ENCODE measurements at places on chromosomes 4 and X.

DNA sequence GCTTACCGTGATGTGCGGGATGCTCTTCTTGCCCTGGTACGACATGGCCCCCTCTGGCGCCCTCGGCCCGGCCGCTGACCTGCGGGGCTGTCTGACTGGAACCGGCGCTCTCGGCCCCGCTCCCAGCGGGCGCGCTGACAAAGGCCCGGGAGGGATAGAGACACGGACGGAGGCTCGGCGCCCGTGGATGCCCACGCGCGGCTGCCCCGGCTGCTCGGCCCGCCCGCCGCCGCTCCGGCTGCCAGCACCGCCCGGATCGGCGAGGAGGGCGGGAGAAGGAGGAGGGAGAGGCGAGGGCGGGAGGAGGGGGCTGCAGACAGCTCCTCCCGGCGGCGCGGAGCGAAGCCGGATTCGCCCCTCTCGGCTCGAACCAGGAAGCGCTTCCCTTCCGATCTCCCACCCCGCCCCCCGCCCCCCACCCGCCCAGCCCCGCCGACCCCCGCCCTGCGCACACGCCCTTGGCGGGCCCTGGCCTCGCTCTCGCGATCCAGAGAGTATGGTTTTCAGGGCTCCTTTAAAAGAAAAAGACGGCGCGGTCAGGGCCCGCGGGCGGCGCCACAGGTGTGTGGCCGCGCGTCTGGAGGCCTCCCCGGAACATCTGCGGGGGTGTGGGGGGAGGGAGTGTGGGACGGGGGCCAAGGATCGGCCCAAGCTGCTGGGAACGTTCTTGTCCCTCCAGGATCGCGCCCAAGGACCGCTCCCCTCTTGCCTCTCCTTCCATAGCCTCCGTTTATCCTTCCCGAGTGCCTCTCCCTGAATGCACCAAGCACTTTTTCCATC is 4.5 kb downstream of the CRMP1 start:
- DNase-seq: no peak
- H3K4me3 ChIP-seq: peak overlapping the region; percentile 44
- no peaks in the 10 kb centered on the region for H3K36me3 ChIP-seq
- H3K27ac ChIP-seq: no peak overlapping the region
- no peaks in the 10 kb centered on the region for H3K4me1 ChIP-seq

GRCh38 chr4:80070880-80071603 is 2.0 kb downstream of the ANTXR2 start:
- H3K27ac ChIP-seq: peak overlapping the region; percentile 41
- peaks cover 1% of the 10 kb centered on the region for H3K4me1 ChIP-seq
- peaks cover 14% of the 10 kb centered on the region for H3K36me3 ChIP-seq
- no peaks in the 10 kb centered on the region for H3K27me3 ChIP-seq
- peak overlapping the region; percentile 85 for H3K4me3 ChIP-seq

DNA sequence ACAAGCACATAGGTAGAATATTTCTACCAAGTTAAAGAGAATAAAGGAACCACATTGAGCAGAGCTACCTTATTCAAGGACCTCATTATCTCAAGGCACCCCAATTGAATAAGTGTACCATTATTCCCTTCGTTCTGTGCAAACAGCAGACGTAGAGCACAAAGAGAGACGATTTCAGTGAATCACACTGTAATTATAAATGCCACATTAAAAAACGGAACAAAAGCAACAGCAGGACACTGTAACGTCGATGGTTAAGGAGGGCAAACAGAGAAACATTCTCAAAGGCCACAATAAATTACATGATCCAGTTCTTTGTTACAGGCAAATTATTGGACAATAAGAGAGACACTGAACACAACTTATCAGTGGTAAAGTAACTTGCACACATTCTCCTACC is 644.1 kb upstream of the TENM3 start:
- H3K36me3 ChIP-seq: no peaks in the 10 kb centered on the region
- H3K27me3 ChIP-seq: no peaks in the 10 kb centered on the region
- no peaks in the 10 kb centered on the region for H3K4me1 ChIP-seq
- DNase-seq: no peak

- H3K4me1 ChIP-seq: no peaks in the 10 kb centered on the region
- no peaks in the 10 kb centered on the region for H3K36me3 ChIP-seq
- H3K27me3 ChIP-seq: peaks cover 29% of the 10 kb centered on the region
- H3K27ac ChIP-seq: no peak overlapping the region
- no peak overlapping the region for H3K4me3 ChIP-seq
Measured at GRCh38 chrX:153636716-153637115, 10.3 kb upstream of the DUSP9 start.

GRCh38 chr4:52709155-52709554 is 42.1 kb downstream of the ERVMER34-1 start:
- no peak overlapping the region for H3K4me3 ChIP-seq
- no peak for DNase-seq
- no peaks in the 10 kb centered on the region for H3K4me1 ChIP-seq
- no peaks in the 10 kb centered on the region for H3K27me3 ChIP-seq
- no peak overlapping the region for H3K27ac ChIP-seq
- peaks cover 6% of the 10 kb centered on the region for H3K36me3 ChIP-seq

- H3K36me3 ChIP-seq: peaks cover 40% of the 10 kb centered on the region
- H3K27me3 ChIP-seq: no peaks in the 10 kb centered on the region
- peaks cover 2% of the 10 kb centered on the region for H3K4me1 ChIP-seq
- no peak overlapping the region for H3K4me3 ChIP-seq
Measured at GRCh38 chr4:54238389-54238788, 9.3 kb downstream of the PDGFRA start.

Measured in IMR-90 (cell line).